ENCODE measurements at places on chromosomes 1 and 21. TPM values are rescaled to one million over a fixed set of nuclear protein-coding genes. Genes with fewer than 3 reads are reported as not detected.

DNA sequence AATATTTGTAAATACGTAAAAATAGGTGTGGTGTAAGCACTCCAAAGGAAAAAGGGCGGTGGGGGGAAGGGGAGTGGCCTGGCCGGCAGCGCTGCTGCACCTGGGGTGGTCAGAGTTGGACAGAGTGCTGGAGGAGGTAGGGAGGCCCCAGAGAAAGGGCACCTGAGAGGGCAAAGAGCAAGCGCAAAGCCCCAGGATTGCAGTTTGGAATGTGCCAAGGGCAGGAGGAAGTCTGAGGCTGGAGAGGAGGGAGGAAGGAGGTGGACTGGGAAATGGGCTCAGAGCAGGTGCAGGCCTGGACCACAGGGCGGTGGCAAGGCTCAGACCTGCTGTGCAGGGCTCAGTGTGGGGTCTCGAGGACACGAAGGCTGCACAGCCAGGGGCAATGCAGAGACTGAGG lies 30.6 kb downstream of the LDLRAP1 start:
- H3K27me3 ChIP-seq, result no peaks in the 10 kb centered on the region
- H3K27ac ChIP-seq, result no peak overlapping the region
- peaks cover 48% of the 10 kb centered on the region for H3K4me1 ChIP-seq
- no peak overlapping the region for H3K4me3 ChIP-seq
- peaks cover 4% of the 10 kb centered on the region for H3K36me3 ChIP-seq

DNA sequence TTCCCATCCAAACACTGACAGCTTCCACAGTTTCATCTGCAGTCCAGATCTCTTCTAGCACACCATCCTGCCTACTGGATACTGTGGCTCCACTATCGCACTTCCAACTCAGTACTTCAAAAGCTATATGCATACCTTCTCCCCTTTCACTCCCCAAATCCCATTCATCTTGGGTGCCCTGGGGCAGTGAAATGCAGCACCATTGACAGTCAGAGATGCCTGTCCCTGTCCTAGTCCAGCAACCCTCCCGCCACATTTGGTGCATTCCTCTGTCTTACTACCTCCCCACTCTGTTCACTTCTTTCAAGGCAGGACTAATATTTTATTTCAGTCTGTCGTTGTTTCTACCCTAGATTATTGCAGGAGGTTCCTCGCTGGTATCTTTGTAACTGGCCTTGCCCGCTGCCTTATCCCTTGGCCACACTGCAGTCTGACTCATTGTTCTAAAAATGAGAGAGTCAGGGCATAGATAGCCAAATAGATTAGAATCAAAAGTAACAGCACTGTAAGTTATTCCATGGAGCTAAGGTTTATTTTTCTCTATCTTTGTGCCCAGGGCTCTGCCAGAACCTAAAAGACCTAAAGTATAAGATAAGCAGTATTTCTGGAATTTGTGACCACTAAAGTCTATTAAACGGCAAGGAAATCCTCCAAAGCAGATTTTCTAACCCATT lies 96.7 kb downstream of the ESRRG start:
- no peaks in the 10 kb centered on the region for H3K27me3 ChIP-seq
- no peak overlapping the region for H3K27ac ChIP-seq
- no peaks in the 10 kb centered on the region for H3K4me1 ChIP-seq
- no peak for DNase-seq
- H3K4me3 ChIP-seq, result no peak overlapping the region

GRCh38 chr1:183758913-183759312 lies 46.0 kb upstream of the RGL1 start:
- DNase-seq, result no peak
- H3K36me3 ChIP-seq, result no peaks in the 10 kb centered on the region
- H3K27ac ChIP-seq, result no peak overlapping the region
- H3K4me1 ChIP-seq, result no peaks in the 10 kb centered on the region
- H3K4me3 ChIP-seq, result no peak overlapping the region

- H3K36me3 ChIP-seq, result no peaks in the 10 kb centered on the region
- no peak for DNase-seq
- H3K27me3 ChIP-seq, result no peaks in the 10 kb centered on the region
- H3K4me3 ChIP-seq, result no peak overlapping the region
- H3K27ac ChIP-seq, result no peak overlapping the region
These were observed 98.9 kb downstream of the SPSB1 start for GRCh38 chr1:9391620-9392019.

DNA sequence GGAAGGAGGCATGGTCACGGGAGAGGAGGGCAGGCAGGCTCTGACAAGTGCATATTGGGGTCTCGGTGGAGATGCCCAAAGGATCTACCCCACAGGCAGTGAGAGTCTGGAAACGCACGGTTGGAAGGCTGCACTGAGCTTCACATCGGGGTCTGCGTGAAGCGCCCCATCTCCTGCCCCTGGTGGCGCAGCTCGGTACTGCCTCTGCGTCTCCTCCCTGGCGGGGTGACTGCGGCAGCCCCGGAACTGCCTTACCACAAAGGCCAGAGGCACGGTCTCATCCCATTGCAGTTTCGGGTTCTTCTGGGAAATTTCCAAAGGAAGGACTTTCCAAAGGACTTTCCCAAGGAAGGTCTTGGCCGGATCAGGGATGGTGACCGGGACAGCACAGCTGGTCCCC lies 69.2 kb upstream of the AJAP1 start:
- H3K27ac ChIP-seq, result no peak overlapping the region
- no peaks in the 10 kb centered on the region for H3K4me1 ChIP-seq
- peaks cover 31% of the 10 kb centered on the region for H3K27me3 ChIP-seq
- H3K4me3 ChIP-seq, result no peak overlapping the region
- DNase-seq, result peak; percentile 32

DNA sequence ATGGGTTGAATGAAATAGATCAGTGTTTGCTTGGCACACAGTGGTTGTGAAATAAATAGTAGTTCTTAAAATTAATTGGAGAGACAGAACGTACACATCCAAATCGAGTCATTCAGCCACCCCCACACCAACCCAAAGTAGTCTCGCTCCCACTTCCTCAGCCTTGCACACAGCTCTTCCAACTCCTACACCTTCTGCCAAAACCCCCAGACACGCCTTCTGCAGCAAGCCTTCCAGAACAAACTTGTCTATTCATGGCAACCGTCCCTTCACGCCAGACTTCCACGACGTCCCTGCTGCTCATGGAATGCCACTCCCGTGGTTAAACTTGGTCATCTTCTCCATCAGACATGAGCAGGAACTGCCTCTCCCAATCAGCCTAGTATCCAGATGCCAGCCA lies 37.5 kb upstream of the RD3 start:
- no peaks in the 10 kb centered on the region for H3K36me3 ChIP-seq
- no peaks in the 10 kb centered on the region for H3K27me3 ChIP-seq
- H3K27ac ChIP-seq, result no peak overlapping the region
- DNase-seq, result no peak

KDF1 gene
- total RNA-seq, result 1.2 TPM

LCE2B gene
- total RNA-seq, result not detected

All from CD4-positive, alpha-beta T cell (primary cell).